A549 treated with DMSO at 1 μM for 4 hours (cell line): ENCODE measurements at places on chromosomes 4 and X. TPM values are rescaled to one million over a fixed set of nuclear protein-coding genes. Genes with fewer than 3 reads are reported as not detected.

SLBP gene
- 70.6 to 81.3 TPM (median 76.3 TPM) in 5 replicates for total RNA-seq

AFP gene
- total RNA-seq = 1.7 to 2.6 TPM (median 1.9 TPM) in 5 replicates

NPY2R gene
- total RNA-seq = 0.02 to 0.08 TPM (median 0.08 TPM) in 4 of 5 replicates, not detected in the other

MAGEE1 gene
- total RNA-seq = 3.7 to 5.4 TPM (median 5.3 TPM) in 5 replicates

POU4F2 gene
- total RNA-seq = not detected in 5 replicates

KCND1 gene
- 1.2 to 1.6 TPM (median 1.3 TPM) in 5 replicates for total RNA-seq

PI4K2B gene
- 5.5 to 9.8 TPM (median 7.5 TPM) in 5 replicates for total RNA-seq

TMPRSS11D gene
- not detected in 5 replicates for total RNA-seq

ABCB7 gene
- 15.2 to 17.9 TPM (median 17.7 TPM) in 5 replicates for total RNA-seq

TLR8 gene
- total RNA-seq = not detected in 5 replicates

EDNRA gene
- total RNA-seq = 0.30 to 0.63 TPM (median 0.36 TPM) in 5 replicates

MTCP1 gene
- 13.9 to 24.5 TPM (median 22.5 TPM) in 5 replicates for total RNA-seq

SMIM43 gene
- 0.19 to 0.45 TPM (median 0.34 TPM) in 5 replicates for total RNA-seq

ZAR1 gene
- 0.06 to 0.21 TPM (median 0.10 TPM) in 5 replicates for total RNA-seq

RBMX2 gene
- total RNA-seq = 27.9 to 31.4 TPM (median 30.0 TPM) in 5 replicates

FHDC1 gene
- total RNA-seq = 0.38 to 0.62 TPM (median 0.42 TPM) in 5 replicates

CHIC1 gene
- 4.9 to 6.2 TPM (median 5.9 TPM) in 5 replicates for total RNA-seq

WDFY3 gene
- 7.4 to 12.8 TPM (median 11.0 TPM) in 5 replicates for total RNA-seq

FGA gene
- 6.0 to 9.4 TPM (median 8.1 TPM) in 5 replicates for total RNA-seq

ARX gene
- total RNA-seq = 0.12 to 0.49 TPM (median 0.28 TPM) in 5 replicates

CT55 gene
- total RNA-seq = not detected in 5 replicates

DDX53 gene
- total RNA-seq = not detected in 5 replicates

GAGE12C gene
- total RNA-seq = not detected in 5 replicates

CSAG1 gene
- 0.18 to 0.38 TPM (median 0.30 TPM) in 4 of 5 replicates, not detected in the other for total RNA-seq

PGAM4 gene
- 0.17 to 0.46 TPM (median 0.36 TPM) in 3 of 5 replicates, not detected in the others for total RNA-seq

SSX3 gene
- not detected in 5 replicates for total RNA-seq

EPGN gene
- total RNA-seq = 0.28 TPM in 1 of 5 replicates, not detected in the others

S100G gene
- total RNA-seq = not detected in 5 replicates

IL9R gene
- 0.09 to 0.19 TPM (median 0.10 TPM) in 5 replicates for total RNA-seq

GLRB gene
- 0.75 to 0.95 TPM (median 0.88 TPM) in 5 replicates for total RNA-seq

SORCS2 gene
- total RNA-seq = 3.1 to 6.0 TPM (median 4.7 TPM) in 5 replicates

SAT1 gene
- 372 to 461 TPM (median 444 TPM) in 5 replicates for total RNA-seq

CTAG1A gene
- total RNA-seq = not detected in 5 replicates

SYNPO2 gene
- 0.83 to 1.8 TPM (median 1.6 TPM) in 5 replicates for total RNA-seq

HSD17B13 gene
- total RNA-seq = 0.05 to 0.07 TPM (median 0.05 TPM) in 3 of 5 replicates, not detected in the others

CHRNA9 gene
- 1.4 to 1.9 TPM (median 1.7 TPM) in 5 replicates for total RNA-seq

TMEM255A gene
- 0.07 to 0.18 TPM (median 0.13 TPM) in 5 replicates for total RNA-seq

TBC1D9 gene
- total RNA-seq = 6.8 to 8.8 TPM (median 8.7 TPM) in 5 replicates

QRFPR gene
- 0.08 to 0.19 TPM (median 0.08 TPM) in 3 of 5 replicates, not detected in the others for total RNA-seq

C4orf50 gene
- total RNA-seq = not detected in 5 replicates
